ENCODE measurements at places on chromosomes 11 and 22. TPM values are rescaled to one million over a fixed set of nuclear protein-coding genes. Genes with fewer than 3 reads are reported as not detected.

SLC22A8 gene
- not detected for total RNA-seq

RFPL3 gene
- total RNA-seq: not detected

NCF4 gene
- total RNA-seq: 3.8 TPM

OPCML gene
- total RNA-seq: not detected

GRCh38 chr11:112348480-112349029 is 87.9 kb upstream of the PLET1 start:
- DNase-seq: no peak

DNA sequence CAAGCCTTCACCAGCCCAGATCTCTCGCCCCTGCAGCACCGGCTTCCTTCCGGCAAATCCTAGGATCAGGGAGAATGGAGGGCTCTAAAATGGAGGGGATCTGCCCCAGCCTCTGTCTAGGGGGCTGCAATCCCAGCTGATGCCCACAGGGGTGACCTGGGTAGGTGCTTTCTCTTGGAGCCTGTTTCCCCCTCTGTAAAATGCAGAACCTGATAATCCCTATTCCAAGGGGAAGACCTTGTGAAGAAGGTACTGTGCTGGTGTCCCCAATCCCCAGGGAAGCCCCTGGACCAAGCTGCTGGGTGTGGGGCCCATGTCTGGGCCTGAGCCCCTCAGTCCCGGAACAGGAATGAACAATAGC is 2.8 kb downstream of the EMID1 start:
- no peak for DNase-seq

DNA sequence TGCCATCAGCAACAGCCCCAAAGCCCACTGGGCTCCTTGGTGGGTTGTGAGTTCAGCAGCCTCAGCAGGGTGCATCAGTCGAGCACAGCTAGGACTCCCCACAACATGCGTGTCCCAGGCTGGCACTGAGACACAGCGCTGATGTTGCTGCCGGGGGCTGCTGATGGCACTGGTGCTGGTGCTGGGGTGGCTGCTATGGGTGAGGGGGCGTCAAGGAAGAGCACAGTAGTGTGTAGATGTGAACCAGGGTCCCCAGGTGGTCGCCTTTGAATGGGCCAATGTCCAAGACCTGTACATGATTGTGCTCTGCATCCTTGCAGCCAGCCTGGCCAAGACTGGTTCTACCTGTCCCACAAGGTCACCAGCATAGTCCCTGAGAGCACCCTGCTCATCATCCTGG is 121.3 kb upstream of the SERPIND1 start:
- DNase-seq: no peak
